ENCODE measurements at places on chromosomes 13 and 19.

DNA sequence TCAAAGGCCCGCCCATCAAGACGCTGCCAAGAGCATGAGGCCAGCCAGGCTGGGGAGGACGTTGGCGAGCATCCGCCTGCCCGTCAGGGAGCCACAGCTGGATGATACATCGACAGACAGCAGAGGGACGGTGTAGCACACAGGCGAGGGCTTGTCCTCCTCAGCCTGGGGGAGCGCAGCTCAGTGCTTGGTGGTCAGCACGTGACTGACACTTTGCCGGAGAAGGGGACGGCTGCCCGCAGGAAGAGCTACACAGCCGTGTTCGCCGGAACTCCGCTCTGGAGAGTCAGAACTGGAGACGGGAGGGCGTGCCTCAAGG, 34.1 kb downstream of the CSNK1G2 start:
- no peaks in the 10 kb centered on the region for H3K27me3 ChIP-seq
- H3K27ac ChIP-seq = no peak overlapping the region
- DNase-seq = no peak
- H3K36me3 ChIP-seq = peaks cover 8% of the 10 kb centered on the region

DNA sequence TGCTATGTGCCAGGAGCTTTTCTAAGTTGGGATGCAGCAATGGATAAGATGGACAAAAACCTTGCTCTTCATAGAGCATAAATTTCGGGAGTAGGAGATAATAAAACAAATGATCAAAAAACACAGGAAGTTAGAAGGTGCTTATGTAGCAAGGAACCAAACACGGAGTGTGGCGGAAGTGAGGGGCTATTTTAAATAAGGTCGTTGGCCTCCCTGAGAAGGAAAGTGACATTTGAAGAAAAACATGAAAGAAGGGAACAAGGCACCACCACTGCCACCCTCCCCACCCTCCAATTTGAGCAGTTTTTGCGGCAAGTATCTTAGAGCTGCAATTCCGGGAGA, 3.2 kb upstream of the GSX1 start:
- H3K4me1 ChIP-seq = no peaks in the 10 kb centered on the region
- H3K27me3 ChIP-seq = peaks cover 91% of the 10 kb centered on the region
- DNase-seq = no peak
- no peak overlapping the region for H3K4me3 ChIP-seq
- H3K36me3 ChIP-seq = no peaks in the 10 kb centered on the region

DNA sequence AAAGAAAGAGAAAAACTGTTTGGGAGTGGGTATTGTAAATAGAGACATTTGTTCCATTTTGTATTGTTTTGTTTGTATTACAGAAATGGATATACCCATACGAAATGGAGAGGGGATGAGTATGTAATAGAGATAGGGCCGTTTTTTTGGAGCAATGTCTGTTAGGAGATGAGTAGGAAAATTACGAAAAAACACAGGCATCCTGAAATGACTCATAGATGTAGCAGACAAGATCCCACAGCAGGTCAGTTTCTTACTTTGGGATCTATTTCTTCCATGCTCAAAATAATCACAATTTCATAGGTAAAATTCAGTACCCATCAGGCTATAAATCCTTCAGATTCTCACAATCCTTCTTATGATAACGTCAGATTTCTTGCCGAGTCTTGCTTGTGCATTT, 779.4 kb upstream of the SLITRK1 start:
- no peaks in the 10 kb centered on the region for H3K4me1 ChIP-seq
- peaks cover 3% of the 10 kb centered on the region for H3K27me3 ChIP-seq
- H3K36me3 ChIP-seq = no peaks in the 10 kb centered on the region
- no peak for DNase-seq

- DNase-seq = no peak
- no peak overlapping the region for H3K27ac ChIP-seq
- no peak overlapping the region for H3K4me3 ChIP-seq
- H3K36me3 ChIP-seq = peaks cover 64% of the 10 kb centered on the region
- no peaks in the 10 kb centered on the region for H3K27me3 ChIP-seq
Measured at GRCh38 chr13:60509601-60510386, 112.8 kb downstream of the TDRD3 start.

- no peaks in the 10 kb centered on the region for H3K4me1 ChIP-seq
- H3K36me3 ChIP-seq = no peaks in the 10 kb centered on the region
- no peak overlapping the region for H3K4me3 ChIP-seq
- no peak overlapping the region for H3K27ac ChIP-seq
- no peak for DNase-seq
Measured at GRCh38 chr19:46564701-46565100, 36.4 kb upstream of the CALM3 start.

All from mesothelial cell of epicardium (in vitro differentiated cells).